Kidney epithelial cell (primary cell): ENCODE measurements at places on chromosomes 6 and 20. TPM values are rescaled to one million over a fixed set of nuclear protein-coding genes. Genes with fewer than 3 reads are reported as not detected.
A peak's percentile ranks its signal among the peaks of the same experiment; 100 is the strongest.

The TREM1 gene
- 0.13 and 1.4 TPM in 2 replicates for total RNA-seq

The C6orf141 gene
- total RNA-seq, result 3.7 and 6.5 TPM in 2 replicates

The PLA2G7 gene
- 1.1 and 1.7 TPM in 2 replicates for total RNA-seq

The METTL24 gene
- total RNA-seq, result 1.2 and 2.3 TPM in 2 replicates

The PRSS16 gene
- 1.6 and 2.2 TPM in 2 replicates for total RNA-seq

The HTR1B gene
- total RNA-seq, result 1.5 and 2.3 TPM in 2 replicates

The EDN1 gene
- 53.3 and 59.8 TPM in 2 replicates for total RNA-seq

The ETV7 gene
- total RNA-seq, result 6.8 and 8.4 TPM in 2 replicates

The SMOC2 gene
- total RNA-seq, result not detected in 2 replicates

The GNAS-AS1 gene
- total RNA-seq, result 0.07 and 1.3 TPM in 2 replicates

The TREM2 gene
- total RNA-seq, result not detected in 2 replicates

The CCN6 gene
- total RNA-seq, result 1.0 and 1.5 TPM in 2 replicates

DNA sequence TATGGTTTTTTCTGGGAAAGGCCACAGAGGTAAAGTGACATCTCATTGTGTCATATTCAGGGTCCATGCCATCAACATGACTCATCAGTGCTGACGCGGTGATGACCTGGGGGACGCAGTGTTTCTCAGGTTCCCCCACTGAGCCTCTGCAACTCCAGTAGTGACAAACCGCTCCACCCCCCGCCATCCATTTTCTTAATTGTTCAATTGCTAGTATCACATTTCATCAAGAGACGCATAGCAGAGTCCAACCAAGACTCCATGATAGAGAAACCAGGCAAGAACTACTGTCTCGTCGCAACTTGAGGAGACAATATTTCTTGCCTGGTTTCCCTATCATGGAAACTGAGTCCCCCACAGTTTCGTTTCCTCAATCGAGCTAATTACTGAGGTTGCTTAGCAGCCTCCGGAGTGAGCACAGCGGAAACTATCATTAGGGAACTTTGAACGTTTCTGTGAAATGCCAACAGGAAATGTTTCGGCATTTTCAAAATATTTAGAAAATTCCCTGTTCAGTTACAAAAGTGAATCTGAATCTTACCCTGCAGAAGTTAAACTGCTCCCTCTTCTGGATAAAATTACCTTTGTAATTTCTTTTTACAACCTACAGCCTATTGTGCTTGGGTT, 12.2 kb upstream of the SERPINB1 start:
- no peak for DNase-seq

DNA sequence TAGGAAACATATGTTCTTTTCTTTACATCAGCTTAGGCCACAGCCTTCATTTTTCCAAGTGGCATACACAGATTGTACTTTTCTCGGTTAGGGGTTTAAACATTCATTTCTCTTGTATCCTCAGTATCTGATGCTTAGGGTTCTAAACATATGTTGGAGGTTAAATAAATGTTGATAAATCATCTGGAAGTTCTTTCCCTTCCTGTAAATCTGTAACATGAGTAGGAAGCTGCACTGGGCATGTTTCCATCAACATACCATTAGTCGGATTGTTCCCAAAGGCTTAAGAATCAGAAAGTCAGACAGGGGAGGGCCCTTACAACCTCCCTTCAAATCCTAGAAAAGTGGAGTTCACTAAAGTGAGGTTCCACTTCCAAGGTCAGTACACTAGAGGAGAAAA, 54.8 kb upstream of the BCLAF1 start:
- no peak for DNase-seq

DNA sequence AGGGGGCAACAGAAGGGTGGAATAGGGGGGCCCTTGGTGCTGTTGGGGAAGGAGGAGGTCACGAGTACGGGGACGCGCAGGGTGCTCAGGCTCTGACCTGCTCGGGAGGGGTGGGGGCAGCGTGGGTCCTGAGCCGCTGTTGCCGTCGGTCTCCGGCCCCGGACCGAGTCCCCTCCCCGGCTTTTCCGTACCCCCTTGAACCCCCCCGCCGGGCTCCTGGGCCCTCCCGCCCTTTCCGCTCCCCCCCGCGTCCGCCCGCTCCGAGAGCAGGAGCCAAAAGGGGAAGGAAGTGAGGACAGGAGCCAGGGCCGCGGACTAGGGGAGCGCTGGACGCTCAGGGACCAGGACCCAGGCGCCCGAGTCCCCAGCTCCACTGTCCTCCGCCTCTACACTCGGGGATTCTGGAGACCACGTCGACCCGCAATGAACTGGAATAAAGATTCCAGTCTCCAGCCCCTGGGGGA, at the start of gene RGL2:
Gene RGL2 (minus strand): TSS at position 170 of the 464 bp plus-strand sequence. CDS start 332 bp downstream, outside the sequence.
- DNase-seq, result no peak

GRCh38 chr6:144724818-144725217, 439.7 kb downstream of the UTRN start:
- no peak for DNase-seq

GRCh38 chr6:116012951-116013350, 47.7 kb downstream of the FRK start:
- DNase-seq, result no peak

DNA sequence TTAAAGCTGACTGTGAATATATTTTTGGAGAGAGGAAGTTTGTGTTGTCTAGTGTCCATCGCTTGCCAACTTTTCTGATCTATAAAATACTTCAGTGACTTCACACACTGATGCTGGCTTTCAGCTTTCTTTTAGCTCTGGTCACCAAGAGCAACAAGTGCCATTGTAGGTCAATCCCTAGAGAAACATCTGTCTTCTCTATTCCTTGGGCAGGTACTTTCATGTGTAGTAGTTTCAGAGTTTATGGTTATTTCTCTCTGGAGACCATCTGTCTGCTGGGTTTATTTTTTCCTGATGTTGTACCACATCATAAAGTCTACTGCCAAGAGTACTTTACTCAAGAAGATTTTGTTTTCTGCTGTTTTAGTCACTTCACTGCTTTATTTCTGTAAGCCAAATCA, 249.9 kb downstream of the KHDC1L start:
- DNase-seq, result no peak

DNA sequence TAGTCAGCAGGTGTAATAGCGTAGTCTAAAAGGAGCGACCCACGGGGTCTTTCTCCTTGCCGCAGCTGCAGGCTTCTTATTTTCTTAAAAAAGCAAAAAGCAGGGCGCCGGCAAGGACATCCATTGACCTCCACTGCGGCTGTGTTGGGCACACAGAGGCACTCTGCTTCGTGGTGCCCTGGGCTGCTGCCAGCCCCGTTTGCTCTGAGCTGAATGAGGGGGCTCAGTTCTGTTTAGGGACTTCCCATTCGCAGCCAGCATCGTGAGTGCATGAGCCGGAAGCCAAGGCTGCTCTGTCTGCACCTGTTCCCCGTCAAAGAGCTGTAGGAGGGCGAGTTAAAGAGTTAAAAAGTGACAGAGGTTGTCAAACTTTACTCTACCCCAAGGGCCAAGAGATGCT, 1.7 kb upstream of the SLC22A2 start:
- no peak for DNase-seq

DNA sequence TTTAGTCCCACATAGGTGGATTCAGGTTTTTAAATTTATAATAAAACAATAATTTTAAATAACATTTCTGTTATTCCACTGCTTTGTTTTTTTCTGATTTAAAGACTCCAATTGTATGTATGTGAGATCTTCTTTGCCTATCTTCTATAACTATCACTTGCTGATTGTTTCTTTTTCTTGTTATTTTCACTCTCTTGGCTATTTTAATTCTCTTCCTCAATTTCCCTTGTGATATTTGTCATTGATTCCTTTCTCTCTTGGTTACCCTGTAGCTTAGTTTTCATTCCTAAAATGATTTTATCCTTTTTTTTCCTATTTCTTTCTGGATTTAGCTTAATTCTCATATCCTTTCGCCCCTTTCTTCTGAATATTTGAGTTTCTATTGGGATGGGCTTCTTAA, 227.3 kb upstream of the TENT5A start:
- DNase-seq, result no peak

- peak; percentile 7 for DNase-seq
Observed at GRCh38 chr20:33262658-33263065, 20.4 kb upstream of the BPIFB1 start.

- DNase-seq, result no peak
Observed at GRCh38 chr20:51460569-51461265, 81.8 kb downstream of the NFATC2 start.

GRCh38 chr6:111985202-111985731, 68.6 kb upstream of the CCN6 start:
- peak; percentile 90 for DNase-seq

DNA sequence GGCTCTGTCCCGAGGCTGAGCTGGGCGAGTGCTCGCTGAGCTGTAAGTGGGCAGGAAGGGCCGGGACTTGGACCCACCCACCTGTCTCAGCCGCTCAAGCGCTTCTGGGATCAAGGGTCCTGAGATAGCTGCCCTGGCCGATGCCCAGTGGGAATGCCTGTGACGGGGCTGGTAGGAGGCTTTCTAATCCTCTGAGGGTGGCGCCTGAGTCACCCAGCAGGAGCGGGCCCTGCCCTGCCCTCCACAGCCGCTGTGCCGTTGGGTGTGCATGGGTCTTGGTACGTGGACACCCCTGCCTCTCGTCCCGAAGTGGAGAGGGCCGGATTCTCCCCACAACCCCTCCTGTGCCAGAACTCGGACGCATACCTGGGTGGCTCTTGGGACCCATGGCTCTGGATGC, 43.1 kb upstream of the GATA5 start:
- no peak for DNase-seq

DNA sequence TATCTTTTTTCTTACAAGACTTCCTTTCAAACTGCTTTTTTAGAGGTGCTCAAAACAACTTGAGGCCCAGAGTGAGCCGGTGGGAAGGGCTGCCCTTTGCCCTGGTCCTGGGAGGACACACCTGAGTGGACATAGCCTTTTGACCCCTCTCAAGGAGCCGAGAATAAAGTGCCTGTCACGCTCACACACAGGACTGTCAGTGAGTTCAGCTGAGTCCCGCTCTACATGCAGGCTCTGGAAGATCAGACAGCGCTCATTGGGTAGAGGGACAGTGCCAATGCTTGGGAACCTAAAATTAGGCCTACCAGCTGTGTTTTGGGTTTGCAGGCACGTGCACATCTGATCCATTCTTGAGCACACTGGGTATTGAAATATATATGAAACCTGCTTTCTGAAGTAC, 387.8 kb downstream of the CD83 start:
- DNase-seq, result no peak

GRCh38 chr6:33189625-33190448, 2.4 kb downstream of the COL11A2 start:
- no peak for DNase-seq

- no peak for DNase-seq
Observed at GRCh38 chr20:20031790-20032189, 14.6 kb downstream of the NAA20 start.

DNA sequence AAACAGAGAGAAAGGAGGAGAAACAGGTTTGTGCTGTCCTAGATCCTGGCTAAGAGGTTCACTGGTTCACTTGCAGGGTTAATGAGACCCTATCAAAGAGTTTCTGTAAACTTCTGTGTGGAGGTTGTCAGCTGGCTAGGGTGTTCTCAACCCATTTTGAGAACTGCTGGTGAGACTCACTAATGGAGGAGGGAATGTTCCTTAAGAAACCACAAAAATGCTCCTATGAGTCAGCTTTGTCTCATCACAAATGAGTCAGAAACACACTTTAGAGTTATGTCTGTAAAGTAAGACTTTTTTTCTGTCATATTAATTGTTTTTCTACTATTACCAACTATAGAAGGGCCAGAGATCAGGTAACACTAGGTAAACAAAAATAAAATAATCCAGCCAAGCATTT, 884.4 kb downstream of the PHF3 start:
- peak; percentile 93 for DNase-seq

DNA sequence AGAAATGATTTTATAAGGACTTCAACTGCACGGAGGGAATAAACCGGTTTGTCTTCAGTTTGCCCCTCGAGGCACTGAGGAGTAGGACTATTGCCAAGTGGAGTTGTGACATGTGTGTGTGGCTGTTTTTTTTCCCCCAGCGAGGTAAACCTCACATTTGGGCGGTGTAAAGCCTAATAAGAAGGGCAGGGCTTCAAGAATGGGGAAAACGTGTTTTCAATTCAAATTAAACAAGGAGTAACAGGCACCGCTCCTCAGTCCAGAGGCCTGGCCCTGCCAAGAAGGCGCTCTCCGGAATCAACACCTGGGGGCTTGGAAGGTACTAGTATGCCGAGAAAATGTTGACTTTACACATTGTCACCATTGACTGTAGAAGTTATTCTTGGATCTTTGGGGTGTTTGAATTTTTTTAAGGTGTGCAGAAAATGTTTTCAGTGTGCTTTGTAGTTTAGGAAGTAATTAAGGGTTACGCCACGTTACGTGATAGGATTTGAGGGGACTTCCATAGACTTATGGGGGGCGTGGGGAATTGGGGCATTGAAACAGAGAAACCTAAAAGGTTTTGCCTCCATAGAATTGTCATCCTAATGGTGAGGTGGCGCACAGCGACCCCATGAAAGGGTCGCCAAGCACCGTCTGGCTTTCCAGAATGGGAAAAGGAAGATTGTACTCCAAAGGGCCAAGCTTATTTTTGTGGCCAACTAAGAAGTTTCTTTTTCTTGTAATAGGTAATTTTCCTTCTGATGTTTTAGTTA, 791 bp downstream of the ADGRG6 start:
- no peak for DNase-seq

- no peak for DNase-seq
Observed at GRCh38 chr6:87884203-87884602, 163.4 kb upstream of the SPACA1 start.
